Activated CD4-positive, alpha-beta T cell treated with anti-CD3 and anti-CD28 coated beads, Interleukin-2, amount 10 ng/mL, durations not matched to agents 7 days and 5 days (primary cell): ENCODE measurements at places on chromosomes 11 and 22. TPM values are rescaled to one million over a fixed set of nuclear protein-coding genes. Genes with fewer than 3 reads are reported as not detected.

DNA sequence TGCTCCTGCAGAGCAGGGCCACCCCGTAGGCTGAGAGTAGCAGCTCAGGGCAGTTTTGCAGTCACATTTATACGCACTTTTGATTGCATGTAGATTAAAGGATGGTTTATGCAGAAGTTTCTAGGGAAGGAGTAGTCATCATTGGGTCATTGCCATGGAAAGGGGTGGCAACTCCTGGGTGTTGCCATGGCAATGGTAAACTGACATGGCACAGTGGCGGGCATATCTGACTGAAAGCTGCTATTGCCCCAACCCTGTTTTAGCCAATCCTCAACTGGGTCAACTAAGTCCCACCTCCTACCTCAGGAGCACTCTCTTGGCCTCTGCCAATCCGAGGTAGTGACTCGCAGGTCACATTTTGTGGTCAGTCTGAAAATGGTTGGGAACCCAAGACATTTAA, 2.4 kb upstream of the ARSA start:
- no peak for DNase-seq

DNA sequence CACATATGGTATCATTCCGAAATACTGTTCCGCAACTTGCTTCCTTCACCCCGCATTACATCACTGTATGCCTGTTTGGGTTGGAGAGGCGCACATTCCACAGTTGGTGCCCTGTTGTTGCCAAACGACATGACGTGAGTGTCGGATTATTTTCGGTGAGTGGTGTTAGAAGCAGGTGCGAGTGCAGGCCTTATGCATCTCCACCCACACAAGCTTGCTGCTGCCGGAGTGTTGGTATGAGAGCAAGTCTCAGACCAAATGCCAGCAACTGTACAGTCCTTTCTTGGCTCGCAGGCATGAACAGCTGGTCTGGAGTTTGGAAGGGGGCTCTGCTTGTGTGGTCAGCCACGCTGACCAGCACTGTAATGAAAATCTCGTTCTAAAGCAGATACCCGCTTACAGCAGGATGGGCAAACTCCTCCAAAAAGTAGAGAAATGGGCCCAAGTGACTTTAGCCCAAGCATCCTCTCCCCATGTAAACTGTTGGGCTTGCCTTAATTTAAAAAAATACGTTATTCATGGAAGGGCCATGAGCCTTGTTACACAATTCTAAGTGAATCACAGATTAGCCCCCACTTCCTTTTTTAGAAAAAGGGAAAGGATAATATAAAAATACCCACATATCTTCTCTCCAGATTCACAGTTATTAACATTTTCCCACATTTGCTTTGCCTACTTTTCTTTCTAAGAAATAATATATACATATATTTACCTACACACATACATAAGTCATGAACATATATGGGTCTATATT, 48.7 kb upstream of the OR9Q1 start:
- no peak for DNase-seq

- no peak for DNase-seq
Observed at GRCh38 chr11:42034826-42035225, 575.4 kb upstream of the LRRC4C start.

GRCh38 chr22:22720201-22720723, 75.8 kb downstream of the GGTLC2 start:
- peak; percentile 39 for DNase-seq

- no peak for DNase-seq
Observed at GRCh38 chr11:44409558-44410236, 99.8 kb upstream of the ALX4 start.

DNA sequence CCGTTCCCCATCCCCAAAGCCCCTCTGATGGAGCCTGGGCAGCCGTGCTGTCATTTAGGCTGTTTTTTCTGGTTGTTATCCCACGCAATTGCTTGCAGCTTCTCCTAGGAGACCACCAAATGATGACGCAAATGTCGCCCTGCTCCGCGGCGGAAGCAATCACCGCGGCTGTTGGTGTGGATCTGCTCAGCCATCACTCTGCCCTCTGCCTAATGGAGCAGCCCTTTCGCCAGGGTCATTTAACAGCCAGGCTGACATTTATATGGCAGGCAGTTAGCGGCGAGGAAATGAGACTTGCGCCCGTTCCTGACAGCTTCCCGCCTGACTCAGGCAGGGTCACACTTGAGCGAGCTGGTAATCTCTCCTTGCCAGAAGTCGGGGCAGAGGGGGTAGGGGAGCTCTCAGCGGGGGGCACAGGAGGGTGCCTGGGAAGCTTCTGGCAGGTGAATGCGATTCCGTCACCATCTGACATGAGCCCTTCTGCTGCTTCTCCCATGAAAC, 97.9 kb upstream of the RTL6 start:
- no peak for DNase-seq

GRCh38 chr11:124625504-124626168, 3.0 kb downstream of the TBRG1 start:
- DNase-seq: no peak

GRCh38 chr11:84522331-84522730, 1104.8 kb downstream of the DLG2 start:
- no peak for DNase-seq

- DNase-seq: no peak
Observed at GRCh38 chr22:40967111-40967760, 16.1 kb downstream of the RBX1 start.

- no peak for DNase-seq
Observed at GRCh38 chr11:45152740-45153595, 6.5 kb downstream of the PRDM11 start.

GRCh38 chr11:16078936-16079335, 277.4 kb downstream of the SOX6 start:
- DNase-seq: no peak

DNA sequence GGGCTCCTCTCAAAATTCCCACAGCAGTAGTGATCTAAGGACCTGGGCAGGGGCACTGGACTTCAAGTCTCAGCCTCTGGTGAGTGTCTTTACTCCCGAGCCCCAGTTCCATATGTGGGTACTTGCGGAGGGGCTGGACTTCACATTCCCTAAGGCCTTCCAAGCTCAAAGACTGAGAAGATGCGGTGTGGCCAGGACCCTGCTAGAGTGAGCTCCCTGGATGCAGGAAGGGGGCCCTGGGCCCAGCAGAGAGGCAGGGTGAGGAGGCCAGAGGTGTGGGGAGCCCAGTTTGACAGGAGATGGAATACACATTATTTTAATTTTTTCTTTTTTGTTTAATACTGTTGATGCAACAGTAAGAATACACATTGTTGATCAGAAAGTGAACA, 83.7 kb downstream of the IGLL1 start:
- DNase-seq: no peak

GRCh38 chr22:19996694-19997384, 19.8 kb downstream of the ARVCF start:
- DNase-seq: no peak

GRCh38 chr11:61834278-61835048, 6.4 kb downstream of the FADS2 start:
- peak; percentile 82 for DNase-seq

DNA sequence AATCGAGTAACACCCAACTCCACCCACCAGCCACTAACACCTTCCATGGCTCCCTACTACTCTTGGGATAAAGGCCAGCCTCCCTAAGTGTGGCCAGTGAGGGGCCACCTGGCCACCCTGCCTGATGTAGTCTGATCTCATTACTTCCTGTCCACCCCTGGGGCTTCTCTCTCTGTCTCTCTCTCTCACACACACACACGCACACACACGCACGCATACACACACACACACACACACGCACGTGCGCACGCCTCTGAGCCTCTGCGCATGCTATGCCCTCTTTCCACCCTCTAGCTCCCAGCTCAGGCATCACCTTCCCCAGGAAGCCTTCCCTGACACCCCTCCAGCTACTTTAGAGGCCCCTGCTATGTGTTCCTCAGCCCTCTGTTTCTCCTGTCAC, 3.9 kb downstream of the MFNG start:
- DNase-seq: no peak

Gene TEAD1
- total RNA-seq: 0.12 TPM

Gene TMEM191B
- total RNA-seq: 3.5 TPM

Gene DDI1
- not detected for total RNA-seq

Gene MS4A15
- total RNA-seq: not detected

Gene VSTM5
- total RNA-seq: not detected

Gene CST6
- not detected for total RNA-seq
